Heart left ventricle (tissue), 16 donors: ENCODE measurements at places on chromosomes 1 and 21.

- no peak for DNase-seq
These were observed 157.7 kb downstream of the ROR1 start for GRCh38 chr1:63931468-63931867.

GRCh38 chr1:27864264-27864895 lies 8.0 kb upstream of the THEMIS2 start:
- DNase-seq, result no peak

- no peak for DNase-seq
These were observed 5.3 kb downstream of the GALNT2 start for GRCh38 chr1:230072296-230072695.

- no peak for DNase-seq
These were observed 10.4 kb upstream of the CELA3B start for GRCh38 chr1:21966247-21967000.

GRCh38 chr1:181987996-181988395 lies 73.5 kb downstream of the ZNF648 start:
- DNase-seq, result no peak

DNA sequence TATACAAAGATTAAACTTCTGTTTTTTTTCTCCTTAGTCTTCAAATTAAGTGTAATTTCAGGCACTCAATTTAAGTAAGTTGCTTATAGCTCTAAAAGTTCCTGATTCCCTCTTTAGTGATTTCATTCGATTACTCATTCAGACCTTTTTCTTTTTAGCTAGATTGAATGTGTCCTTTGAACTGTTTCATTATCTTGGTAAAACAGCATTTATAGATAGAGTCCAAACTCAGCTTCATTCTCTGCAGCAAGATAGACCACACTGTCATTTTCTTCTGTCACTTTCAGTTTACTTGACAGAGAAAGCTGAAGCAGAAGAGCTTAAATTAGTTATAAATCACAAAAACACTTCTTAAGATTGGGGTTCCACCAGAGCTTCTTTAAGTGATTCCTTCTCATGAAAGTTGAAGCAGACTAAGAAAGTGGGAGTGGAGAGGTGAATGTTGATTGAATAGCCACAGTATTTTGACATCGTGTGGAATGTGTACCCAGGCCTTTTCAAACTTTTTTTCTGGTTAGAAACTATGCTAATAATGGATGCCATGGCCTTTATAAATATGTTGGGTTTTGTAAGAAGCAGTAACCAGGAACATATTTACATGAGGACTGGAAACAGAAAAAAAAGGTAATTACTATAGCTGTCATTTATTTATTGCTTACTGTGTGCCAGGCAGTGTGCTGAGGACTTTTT lies 52.2 kb downstream of the ZBTB40 start:
- DNase-seq, result no peak

DNA sequence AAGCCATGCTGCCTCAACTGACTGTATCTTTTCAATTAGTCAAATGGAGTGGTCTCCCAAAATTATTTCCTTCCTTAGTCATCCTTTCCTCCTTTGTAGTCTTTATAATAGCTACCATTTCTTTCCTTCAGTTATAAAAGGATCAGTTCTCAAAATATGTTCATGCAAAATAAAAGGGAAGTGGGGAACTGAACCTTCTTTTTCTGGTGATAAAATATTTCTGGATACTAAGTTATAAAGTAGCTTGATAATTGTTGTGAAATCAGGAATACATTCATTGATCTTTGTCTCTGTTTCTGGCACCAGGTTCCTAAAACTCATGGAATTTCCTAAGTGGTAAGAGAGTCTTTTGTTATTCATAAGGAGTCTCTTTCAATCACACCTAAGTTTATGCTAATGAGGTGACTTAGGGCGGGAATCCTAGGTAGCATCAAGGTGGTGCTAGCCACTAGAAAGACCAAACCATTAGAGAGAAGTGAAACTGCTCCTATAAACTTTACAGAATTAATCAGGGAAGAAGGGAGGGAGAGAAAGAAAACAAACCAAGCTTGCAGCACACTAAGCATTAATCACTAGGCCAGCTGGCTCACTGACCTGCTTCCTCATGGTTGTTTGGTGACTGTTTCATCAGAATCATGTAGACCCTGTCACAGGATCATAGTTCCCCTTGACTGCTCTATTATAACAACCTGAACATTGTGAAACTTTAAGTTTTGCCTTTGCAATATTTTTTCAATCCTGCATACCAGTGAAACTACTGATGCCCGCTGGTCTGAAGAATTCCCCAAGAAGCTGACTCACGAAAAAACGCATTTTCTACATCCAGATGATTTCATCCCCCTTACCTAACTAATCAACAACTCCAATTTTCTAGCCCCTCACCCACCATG lies 161.6 kb upstream of the PTBP2 start:
- no peak for DNase-seq

DNA sequence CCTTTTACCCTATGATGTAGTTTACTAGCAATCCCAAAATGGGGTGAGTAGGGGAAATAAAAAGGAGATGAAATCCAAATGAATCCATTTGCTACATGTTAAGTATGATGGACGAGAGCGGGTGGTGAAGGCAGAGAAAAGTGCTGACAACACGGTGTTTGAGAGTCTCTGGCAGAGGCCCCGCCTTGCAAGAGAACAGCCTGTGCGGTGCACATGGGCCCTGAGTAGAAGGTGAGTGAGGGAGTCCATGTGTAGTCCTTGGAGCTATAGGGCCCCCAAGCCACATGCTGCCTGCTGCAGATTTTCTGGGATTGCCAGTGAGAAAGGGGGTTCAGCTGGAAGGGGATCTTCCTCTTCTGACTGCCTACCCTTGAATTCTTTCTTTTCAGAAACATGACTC lies 177.1 kb downstream of the TNR start:
- DNase-seq, result no peak

- DNase-seq, result no peak
These were observed 56.1 kb upstream of the TLR5 start for GRCh38 chr1:223199094-223199647.

DNA sequence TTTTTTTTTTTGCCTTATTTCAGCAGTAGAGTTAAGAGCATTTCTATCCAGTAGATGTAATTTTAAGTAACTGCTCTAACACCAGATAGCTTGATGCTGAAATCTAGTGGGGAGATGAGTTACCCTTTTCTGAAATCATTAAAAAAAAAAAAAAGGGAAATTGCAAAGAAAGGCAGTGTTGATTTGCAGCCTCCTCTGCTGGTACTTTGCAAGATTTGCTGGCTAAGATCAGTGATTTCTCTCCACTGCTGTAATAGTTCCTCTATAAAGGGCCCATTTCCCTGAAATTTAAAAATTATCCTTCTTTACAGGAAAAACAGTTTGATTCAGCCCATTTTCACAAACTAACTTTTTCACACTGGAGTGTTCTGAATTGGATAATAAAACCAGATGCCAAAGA lies 120.6 kb downstream of the PTBP2 start:
- no peak for DNase-seq

- no peak for DNase-seq
These were observed 42.1 kb downstream of the ARHGEF10L start for GRCh38 chr1:17581389-17582123.

DNA sequence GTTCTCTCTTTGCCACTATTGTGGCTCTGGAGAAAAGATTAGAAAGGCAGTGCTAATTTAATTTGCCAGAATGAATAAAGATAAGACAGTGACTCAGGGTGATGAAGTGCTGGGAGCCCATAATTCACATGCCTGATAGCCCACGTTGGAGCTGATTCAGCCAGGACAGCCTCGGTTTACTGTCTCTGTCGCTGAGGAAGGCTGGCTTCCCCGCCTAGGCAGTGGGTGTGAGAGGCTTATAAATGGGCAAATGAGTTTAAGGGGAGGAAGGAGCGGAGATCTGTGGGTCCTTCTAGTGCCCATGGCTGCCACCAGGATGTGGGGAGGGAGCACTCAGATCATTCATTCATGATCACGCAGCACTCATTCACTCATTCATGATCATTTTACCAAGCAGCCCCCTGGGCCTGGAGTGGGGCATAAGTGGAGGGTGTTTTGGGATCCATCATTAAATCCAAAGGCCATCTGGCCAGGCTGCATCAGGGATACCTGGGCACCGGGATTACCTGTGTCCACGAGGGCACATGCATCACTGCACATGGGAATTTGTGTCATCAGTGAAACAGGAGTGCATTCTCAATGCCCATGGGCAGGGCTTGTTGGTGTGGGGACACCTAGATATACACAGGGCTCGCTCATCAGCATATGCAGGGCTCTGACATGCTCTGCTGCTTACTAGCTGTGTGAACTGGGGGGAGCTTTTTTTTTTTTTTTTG lies 315.4 kb downstream of the MATN1 start:
- DNase-seq, result no peak

- DNase-seq, result no peak
These were observed 1526.3 kb downstream of the PLA2G4A start for GRCh38 chr1:188355082-188355481.

GRCh38 chr1:2477791-2478499 lies 1.9 kb downstream of the PLCH2 start:
- DNase-seq, result no peak

GRCh38 chr21:46412521-46413364 lies 45.9 kb upstream of the DIP2A start:
- no peak for DNase-seq

GRCh38 chr1:180532854-180533253 lies 25.9 kb upstream of the OVAAL start:
- no peak for DNase-seq

DNA sequence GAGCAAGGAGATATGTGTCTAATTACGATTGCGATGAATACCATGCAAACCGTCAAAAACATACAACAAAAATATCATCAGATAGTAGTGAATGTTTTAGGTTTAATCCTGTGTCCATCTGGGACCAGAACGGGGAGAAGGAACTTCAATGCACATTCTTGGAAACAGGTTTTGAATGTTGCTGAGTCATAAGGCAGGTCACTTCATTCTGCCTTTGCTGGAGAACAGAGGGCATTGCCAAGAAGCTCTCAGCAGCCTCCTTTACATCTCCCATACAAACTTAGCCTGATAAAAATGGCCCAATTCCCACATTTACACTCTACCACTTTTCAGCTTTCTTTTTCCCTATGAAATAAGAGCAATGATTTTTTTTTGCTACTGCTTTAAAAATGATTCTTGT lies 78.0 kb upstream of the KCNJ6 start:
- no peak for DNase-seq

DNA sequence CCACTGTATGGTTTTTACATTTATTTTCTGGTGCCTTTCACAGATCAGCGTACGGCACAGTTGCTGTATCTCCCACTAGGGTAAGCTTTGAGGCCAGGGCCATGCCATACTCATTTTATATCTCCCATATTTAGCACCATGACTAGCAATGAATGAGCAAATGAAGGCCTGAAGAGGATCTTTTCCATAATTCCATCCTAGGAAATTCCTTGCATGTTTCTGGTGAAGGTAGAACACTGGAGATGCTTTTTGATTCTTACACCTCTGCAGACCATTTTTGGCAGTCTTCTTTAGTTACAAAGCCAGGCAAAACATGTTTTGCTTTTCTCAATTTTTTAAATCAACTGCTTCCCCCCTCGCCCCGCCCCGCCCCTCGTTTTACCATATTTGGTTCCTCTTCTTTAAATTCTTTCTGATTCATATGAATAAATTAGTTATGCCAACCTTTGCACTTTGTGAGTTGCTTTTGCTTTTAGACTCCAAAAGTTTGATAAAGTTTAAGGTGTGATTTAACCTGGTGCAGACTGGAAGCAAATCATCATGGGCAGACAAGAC lies 78.9 kb upstream of the AK4 start:
- DNase-seq, result no peak

- no peak for DNase-seq
These were observed 188.1 kb upstream of the RGS18 start for GRCh38 chr1:191970116-191970515.

DNA sequence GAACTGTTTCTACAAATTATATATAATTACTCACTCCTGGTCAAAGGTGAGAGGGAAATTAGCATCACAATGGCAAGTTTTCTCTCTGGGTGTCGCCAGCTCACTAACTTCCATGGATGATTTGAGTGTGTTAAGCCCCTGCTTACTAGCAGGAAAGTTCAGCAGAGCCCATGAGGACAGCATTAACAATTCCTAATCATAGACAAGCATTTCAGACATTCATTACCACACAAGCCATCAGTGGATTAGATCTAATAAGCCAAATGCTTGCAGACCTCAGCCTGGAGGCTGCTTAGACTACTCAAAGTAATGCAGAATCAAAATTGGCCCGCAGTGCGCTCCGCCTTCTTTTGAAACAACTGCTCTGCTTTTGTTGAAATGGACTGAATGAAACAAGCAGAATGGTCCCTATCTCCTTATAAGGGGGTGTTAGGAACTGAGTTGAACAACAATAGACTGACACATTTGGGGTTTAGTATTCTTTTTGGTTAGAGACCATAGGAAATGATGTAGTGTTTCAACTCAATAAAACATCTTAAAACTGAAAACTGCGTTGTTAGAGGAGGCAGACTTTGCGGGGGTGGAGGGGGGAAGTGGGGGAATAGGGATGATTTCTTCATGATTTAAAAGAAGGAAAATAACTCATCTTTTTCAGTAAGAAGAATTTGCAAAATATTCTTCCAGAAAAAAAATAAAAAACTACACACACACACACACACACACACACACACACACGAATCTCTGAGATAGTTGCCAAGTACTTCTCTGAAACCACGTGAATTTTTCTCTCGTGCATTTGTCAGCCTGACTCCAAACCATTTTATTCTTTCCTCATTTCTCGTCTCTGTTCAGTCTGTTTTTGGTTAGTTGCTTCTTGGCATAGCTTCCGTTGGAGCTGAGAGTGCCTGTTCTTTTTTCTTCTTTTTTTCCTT lies 54.6 kb downstream of the GORAB start:
- peak; percentile 61 for DNase-seq

DNA sequence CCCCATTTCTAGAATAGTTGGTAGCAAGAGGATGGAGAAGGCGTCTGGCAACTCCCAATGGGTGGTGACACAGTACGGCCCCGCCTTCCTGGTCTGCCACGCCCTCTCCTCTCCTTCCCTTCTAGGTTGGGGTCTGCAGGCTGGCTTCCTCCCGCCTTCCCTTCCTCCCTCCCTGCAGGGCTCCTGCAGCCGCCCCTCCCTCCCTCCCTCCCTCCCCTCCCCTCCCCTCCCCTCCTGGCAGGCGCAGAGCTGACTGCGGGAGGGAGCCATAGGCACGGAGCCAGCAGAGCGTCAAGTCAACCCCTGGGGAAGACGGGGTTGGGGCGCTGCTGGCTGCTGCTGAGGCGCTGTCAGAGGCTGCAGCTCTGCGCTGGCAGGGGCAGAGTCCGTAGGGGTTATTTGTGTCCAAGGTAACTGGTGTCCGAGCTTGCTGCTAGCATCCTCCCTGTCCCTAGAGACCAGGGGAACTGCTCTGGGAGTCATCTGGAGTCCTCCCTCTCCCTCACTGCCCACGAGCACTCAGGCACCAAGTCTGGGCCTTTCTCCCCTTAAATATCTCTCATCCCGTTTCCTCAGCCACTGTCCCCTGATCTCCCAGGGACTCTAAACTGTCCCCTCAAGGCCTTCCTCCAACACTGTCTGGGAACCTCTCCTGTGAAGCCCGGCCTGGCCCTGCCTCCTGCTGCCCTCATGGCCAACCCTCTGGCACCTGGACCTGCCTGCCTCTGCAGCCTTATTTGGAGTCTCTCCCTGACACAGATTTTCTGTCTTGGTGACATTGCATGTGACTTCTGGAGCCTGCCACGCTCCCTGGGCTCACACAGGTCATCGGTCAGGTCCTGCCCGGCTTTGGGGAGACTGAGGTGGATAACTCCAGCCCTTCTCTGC lies 57.4 kb upstream of the ACOT11 start:
- no peak for DNase-seq
